ENCODE measurements at places on chromosomes 7 and 10.

- no peak for DNase-seq
Observed at GRCh38 chr10:62839590-62839989, 23.4 kb upstream of the EGR2 start.

GRCh38 chr7:144011458-144012230 lies 11.5 kb downstream of the OR6B1 start:
- no peak for DNase-seq

DNA sequence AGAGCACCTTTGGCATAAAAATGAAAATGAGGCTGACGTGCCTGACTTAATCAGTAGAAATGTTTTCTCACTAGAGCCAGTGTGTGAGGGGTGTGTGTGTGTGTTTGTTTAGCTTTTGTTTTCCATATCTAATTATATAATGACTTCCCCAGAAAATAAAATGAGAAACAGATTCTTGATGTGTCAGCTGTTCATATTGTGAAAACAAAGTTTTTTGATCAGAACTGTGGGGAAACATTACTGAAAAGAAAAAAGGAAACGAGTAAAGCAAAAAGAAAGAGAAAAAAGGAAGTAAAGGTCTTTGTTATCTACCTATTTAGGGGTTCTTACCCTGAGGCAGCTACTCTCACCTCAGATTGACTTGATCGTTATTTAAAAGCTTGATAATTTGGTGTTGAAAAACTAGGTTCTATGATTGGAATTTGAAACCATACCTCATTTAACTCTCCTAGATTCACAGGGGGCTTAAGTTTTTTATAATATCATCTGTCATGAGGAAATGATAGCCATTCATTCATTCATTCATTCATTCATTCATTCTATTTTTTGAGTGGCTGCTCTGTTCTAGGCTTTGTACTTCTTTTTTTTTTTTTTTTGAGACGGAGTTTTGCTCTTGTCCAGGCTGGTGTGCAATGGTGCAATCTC lies 58.0 kb downstream of the CREM start:
- peak; percentile 34 for DNase-seq

GRCh38 chr10:46530249-46531186 lies 25.9 kb downstream of the GPRIN2 start:
- no peak for DNase-seq

GRCh38 chr7:121102619-121103018 lies 114.1 kb downstream of the CPED1 start:
- DNase-seq = peak; percentile 28

DNA sequence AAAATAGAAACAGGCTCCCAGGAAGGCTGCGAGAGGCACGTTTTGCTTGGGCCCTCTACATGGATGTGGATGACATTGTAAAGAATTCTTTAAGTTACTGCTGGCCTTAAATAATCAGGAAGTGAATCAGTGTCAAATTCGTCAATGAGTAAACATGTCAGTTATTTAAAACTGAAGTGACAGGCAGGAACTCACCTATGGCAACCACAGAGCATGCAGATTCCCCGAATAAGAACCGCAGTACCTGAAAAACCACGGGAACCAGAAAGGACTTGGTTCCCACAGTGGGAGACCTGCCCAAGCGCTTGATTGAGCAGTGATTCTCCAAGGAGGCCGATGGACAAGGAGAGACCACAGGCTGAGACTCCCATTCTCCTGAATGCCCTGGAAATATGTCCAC lies 351.2 kb upstream of the AKR1E2 start:
- no peak for DNase-seq

- no peak for DNase-seq
Observed at GRCh38 chr7:98056580-98056979, 50.1 kb upstream of the LMTK2 start.

DNA sequence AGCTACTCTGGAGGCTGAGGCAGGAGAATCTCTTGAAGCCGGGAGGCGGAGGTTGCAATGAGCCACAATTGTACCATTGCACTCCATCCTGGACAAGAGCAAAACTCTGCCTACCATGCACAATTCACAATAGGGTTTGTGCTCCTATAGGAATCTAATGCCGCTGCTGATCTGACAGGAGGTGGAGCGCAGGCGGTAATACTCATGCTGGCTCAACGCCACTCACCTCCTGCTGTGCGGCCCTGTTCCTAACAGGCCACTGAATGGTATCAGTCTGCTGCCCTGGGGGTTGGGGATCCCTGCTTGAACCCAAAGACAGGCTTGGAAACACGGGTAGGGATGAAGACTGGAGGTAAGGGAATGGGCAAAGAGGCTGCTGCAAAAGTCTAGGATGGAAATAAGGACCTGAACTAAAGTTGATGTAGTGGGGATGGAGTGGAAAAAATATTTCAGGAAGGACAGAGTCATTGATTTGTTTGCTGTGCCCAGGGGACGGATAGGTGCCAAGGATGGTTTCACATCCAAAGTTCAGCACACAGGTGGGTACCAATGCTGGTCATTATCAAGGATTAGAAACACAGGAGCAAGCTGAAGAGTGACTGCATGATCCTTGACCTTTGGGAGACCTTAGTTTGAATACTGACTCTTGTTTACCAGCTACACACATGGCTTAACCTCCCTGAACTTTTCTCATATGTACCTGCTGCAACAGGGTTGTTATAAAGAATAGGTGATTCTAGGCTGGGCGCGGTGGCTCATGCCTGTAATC lies 2.2 kb downstream of the MRPS17 start:
- no peak for DNase-seq

DNA sequence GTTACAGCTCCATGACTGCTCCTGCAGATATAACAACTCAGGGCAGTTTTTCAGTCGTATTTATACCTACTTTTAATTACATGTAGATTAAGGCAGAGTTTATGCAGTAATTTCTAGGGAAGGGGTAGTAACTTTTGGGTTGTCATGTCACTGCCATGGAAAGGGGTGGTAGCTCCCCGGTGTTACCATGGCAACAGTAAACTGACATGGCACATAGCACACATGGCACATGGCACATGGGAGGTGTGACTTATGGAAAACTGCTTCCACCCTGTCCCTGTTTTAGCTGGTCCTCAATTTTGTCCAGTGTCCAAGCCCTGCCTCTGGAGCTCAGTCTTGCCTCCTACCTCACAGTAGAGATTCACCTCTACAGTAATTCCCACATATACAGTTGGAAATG lies 3.9 kb upstream of the TOMM7 start:
- no peak for DNase-seq

GRCh38 chr7:157276731-157277562 lies 59.9 kb upstream of the DNAJB6 start:
- DNase-seq = no peak

DNA sequence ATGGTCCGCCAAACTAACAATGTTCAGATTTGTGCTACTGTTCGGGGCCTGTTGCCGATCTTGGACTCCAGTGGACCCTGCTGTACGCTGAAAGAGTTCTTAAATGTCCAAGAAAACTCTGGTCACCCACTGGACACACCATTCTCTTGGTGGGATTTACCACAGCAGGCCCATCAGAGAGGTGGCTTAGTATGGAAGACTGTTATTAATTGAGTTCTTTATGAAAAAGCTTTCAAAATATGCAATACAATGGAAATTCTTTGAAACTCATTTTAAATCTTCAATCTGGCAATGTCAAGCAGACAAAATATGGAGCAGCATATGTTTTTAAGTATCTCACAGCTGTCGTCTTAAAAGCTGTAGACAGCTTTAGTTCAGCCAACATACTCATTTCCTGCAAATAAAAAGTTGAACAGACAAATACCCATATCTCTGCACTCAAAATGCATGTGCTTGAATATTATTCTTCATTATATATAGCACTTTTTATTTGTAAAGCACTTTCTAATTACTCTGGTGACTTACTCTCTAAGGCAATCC lies 37.4 kb upstream of the GRM8 start:
- DNase-seq = no peak

DNA sequence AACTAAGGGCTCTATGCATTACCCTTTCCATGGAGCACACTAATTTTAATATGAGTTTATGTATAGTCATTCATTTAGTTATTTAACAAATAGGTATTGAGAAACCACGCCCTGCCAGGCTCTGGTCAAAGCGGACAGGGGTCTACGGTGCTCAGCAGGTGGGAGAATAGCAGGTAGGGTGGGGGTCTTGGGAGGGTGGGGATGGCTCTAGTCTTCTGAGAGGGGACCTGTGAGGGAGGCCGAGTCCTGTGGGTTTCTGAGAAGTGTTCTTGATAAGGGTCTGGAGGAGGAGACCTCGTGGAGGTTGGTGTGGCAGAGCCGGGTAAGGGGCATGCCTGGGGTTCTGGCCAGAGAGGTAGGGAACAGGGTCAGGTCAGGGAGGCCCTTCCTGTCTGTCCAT lies 1.1 kb downstream of the WDFY4 start:
- no peak for DNase-seq

DNA sequence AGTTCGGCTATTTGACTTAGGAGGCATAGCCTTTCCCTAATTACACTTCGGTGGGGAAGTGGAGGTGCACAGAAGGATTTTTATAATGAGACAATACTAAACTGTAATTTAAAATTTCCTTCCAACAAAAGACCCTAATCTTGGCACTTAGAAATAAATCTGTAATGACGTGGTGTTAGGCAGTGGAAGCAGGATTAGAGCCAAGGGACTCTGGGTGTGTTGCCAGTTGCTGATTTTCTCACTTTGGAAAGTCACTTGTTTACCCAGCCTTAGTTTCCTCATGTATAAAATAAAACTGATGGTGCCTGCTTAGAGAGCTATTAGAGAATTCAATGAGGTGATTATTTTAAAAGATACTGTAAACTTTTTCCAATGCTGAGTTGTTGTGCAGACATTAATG lies 287.2 kb downstream of the AUTS2 start:
- no peak for DNase-seq

DNA sequence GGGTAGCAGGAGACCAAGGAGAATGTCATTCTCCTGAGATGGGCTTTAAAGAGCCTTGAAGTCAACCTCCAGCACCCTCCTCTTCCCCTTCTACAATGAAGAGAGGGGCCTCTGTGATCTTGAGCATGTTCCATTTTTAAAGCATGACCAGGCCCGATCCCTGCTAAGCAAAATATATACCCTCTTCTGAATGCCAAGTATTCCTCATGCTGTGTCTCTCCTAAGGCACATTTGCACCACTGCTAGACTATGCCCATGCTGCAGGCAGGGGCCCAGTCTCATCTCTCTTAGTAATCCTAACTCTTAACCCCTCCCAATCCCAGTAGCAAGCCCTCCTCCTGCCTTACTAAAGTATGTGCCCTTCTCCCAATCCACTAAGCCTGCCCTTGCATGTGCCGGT lies 18.4 kb downstream of the SORBS1 start:
- DNase-seq = no peak

DNA sequence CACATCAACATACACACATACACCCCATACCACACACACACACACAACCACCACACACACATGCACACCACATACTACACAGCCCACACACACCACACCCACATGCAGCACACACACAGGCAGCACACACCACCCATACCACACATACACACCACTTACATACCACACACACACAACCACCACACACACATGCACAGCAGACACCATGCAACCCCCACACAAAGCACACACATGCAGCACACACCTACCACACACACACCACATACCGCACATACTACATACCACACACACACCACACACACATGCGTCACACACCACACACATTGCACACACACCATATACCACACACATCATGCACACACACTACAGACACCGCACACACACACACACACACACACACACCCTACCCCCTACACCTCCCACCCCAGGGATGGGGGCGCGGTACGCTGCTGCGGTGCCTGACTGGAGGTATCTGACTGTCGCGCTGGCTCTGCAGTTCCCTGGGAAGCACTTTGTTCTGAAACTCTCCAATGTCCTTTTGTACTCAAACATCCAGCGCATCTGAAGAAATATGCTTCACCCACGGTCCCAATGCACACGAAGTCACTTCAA lies 5.4 kb upstream of the TRPV6 start:
- no peak for DNase-seq

- no peak for DNase-seq
Observed at GRCh38 chr10:132690401-132690800, 95.5 kb downstream of the NKX6-2 start.

DNA sequence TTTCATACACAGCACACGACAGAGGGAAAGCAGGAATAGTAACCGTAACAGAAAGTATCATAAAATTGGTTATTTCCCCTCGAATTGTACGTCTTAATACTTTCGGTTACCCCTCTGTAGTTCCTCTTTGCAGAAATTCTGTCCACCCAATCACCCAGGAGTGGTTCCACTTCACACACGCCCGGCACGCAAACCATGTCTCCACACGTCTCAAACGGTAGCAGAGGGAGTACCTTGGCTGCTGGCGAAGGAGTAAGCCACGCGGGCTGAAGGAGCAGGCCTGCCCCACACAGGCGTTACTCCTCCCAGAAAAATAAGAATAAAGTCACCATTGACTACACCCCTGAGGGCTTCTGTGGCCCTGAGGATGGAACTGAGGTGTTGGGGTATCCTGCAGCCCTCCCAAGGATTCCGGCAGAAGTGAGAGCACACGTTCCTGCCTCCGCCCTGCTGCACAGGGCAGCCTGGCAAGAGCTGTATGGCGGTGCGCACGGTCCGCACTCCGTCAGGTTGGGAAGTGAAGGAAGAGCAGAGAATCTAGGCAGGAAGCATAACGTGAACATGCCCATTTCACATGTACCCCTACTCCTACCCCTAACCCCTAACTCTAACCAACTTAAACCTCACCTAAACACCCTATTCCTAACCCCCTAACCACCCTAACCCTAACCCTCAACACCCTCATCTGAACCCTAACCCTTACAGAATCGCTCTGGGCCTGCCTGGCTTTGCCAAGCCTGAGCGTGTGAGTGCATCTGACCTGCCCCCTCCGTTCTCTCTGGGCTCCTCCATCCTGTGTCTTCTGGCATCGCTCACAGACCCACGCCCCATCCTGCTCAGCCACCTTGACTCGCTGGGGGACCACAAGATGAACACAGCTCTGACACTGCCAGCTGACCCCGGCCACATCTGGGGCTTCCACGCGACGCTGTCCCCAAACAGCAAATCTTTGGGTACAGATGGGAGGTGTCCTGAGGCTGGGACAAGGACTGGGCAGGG lies 18.2 kb downstream of the GPR146 start:
- no peak for DNase-seq

DNA sequence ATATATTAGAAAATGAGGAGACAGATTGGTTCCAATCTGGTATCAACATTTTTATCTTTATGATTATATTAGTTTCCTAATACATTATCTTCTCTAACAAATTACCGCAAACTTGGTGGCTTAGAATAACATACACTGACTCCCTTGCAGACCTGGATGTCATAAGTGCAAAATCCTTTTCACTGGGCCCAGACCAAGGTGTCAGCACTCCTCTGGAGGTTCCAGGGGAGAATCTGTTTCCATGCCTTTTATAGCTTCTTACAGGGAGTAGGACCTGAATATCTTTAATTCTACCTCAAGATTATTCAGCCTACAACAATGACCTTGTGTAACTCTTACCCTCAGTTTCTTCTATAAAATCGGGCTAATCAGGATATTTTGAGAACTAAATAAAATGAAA lies 329.9 kb upstream of the GRM3 start:
- DNase-seq = no peak

DNA sequence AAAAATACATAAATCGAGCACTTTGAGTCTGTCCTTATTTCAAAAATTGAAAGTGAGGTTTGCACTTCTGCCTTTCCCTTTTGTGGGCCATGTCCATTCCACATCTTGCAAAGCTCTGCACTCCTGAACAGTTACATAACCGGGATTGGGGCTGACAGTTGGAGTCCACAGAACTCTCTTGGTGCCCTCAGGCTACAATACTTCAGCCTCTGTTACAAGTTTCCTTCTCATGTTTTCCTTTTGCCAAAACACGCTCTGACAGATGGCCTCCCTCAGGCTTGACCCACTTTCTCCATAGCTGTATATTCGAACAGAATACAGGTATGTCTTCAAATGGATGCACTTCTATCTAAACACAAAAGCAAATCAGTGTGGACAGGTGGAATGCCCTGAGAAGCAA lies 335.9 kb downstream of the WDR37 start:
- DNase-seq = no peak
